GM04504 (cell line): ENCODE measurements at places on chromosomes 12 and 14.

- DNase-seq, result no peak
Observed at GRCh38 chr12:103956509-103957027, 9.1 kb upstream of the TDG start.

DNA sequence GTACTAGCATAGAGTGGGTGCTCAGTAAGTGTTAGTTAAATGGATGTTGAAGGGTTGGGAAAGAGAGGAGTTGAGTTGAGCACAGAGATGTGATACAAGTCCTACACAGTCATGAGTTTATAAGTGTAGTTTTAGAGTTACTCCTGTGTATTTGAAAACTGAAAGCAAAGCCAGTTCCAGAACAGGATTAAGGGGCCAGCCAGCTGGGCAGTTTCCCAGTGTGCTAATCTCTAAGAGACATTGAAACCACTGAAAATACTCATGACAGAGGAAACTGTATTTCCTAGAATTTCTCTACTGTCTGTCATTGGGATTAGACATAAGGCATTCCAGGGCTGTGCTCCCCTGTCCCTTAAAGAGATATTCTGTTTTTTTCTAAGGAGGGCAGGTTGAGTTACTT lies 101.0 kb downstream of the DERA start:
- no peak for DNase-seq

DNA sequence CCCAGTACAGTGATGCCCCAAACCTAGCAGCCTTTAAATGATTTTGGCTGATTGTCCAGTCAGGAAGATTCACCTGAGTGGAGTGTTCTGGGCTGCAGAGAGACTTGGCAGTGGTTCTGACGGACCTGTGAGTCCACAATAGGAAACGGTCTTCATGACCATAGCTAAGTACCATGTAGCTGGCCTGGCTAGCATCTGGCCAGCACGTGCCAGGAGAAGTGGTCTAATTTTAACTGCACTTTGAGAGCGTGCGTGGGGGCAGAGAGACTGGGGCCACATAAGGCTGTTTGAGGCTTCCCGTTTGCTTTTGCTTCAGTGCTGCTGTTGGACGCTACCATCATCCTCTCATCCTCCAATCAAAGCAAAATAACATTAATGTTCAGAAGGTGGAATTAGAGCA lies 54.7 kb downstream of the PPM1A start:
- DNase-seq, result no peak

- no peak for DNase-seq
Observed at GRCh38 chr12:42967850-42968249, 378.3 kb upstream of the PRICKLE1 start.

DNA sequence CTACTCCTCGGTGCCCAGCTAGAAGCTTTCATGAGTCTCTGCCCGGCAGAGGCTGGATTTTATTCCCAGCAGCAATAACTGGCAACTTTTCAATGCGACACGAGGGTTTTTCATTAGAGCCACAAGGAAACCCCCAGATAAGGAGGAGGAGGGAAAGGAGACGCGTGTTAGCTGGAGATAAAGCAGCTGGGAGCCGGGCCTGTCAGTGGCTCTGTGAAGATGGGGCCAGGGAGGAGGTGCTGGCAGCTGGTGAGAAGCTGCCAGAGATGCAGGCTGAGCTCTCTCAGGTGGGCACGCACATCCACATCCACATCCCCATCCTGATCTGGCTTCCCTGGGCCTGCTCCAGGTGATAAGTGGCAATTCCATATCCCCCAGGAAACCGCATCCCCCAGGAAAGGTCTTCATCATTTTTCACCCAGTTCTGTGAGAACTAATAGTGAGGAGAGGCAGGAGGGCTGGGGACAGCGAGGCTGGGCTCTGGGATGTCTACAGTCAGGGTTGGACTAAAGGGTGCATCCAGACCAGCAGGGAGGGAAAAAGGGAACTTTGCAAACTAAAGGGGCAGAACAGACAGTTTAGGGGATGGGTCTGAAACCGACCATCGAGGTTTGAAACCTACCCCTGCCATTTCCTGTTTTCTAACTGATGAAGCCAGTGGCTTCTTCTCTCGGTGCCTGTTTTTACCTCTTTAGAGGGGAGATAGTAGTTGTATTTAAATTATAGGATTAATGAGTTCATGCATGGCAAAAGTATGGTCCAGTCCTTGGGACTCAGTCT lies 413.2 kb downstream of the DPF3 start:
- no peak for DNase-seq

DNA sequence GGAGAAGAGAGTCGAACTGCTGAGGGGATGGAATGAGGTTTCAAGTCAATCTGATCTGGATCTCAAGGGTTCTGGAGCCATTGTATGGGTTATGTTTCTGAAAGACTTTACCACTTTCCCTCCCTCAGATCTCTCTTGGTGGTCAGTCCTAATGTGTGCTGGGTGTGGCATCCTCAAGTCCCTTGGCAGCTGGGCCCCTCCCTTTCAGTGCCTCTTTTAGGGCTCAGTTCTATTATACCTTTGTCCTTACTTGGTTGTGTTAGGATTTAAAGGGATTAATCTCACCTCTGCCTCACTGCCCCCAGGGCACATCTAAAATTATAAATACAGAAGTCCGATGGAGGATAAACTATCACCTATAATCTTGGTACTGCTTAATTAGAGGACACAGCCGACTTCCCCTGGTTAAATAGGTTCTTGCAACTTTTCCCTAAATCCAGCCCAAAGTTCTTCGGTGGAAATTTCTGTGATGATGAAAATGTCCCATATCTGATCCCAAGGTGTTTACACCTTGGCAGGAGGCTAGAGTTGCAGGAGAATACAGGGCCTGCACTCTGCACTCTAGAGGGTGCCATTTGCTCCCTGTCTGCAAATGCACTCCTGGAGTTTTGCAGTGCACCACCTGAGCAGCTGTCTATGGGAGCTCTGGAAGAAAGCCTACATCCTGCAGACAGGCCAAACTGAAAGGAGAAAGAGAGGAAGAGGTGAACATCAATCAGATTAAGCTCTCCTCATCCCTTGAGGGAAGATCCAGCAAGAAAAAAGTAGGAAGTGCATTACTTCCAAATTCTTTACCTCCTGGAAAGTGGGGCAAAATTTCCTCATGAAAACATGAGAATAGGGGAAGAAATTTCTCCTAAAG lies 106.8 kb downstream of the NUAK1 start:
- no peak for DNase-seq

DNA sequence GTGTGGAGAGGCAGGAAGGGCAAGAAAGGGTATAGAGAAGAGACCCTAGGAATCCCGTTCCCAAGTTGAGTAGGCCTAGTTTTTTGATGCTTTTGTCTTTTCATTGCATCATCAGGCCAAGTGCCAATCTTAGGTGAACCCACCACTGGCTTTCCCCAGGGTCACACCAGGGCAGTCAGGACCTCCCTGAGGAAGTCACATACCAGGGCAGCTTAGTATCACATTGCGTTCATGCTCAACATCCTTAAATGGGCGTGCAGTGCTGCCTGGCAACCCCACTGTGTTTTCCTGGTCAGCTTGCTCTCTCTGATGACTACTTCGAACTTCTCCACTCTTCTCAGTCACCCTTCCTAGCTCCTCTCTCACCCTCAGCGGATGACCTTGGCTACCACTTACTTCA lies 9.0 kb downstream of the ASIC1 start:
- peak; percentile 78 for DNase-seq

DNA sequence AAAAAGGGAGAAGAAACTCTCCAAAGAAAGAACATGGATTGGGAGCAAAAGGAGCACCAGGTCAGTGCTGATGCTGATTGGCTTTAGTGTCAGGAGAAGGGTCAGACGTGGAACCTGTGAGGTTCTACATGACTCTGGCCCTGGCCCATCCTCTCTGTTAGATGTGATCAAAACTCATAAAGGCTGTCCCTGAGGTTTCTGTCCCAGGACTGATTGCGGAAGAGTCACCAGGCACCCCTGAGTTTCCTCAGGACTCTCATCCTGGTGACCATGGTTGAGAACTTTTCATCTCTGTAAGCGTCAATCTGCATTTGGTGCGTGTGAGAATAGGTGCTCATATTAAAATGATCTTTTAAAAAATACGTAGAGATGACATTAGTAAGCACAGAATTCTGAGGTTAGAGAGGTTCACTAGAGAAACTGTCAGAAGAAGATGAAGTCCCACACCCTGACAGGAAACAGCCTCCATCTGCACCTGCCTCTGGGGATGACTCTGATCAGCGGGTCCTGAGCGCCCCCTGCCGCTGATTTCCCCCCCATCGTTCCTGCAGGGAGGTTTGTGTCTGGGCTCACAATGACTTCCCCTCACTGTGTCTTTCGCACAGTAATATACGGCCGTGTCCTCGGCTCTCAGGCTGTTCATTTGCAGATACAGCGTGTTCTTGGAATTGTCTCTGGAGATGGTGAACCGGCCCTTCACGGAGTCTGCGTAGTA lies 741.8 kb downstream of the TMEM121 start:
- DNase-seq, result no peak

GRCh38 chr12:30996255-30996654 lies 69.7 kb downstream of the TSPAN11 start:
- no peak for DNase-seq

GRCh38 chr12:10214136-10214894 lies 1.6 kb downstream of the GABARAPL1 start:
- no peak for DNase-seq

GRCh38 chr12:52059582-52060497 lies 8.6 kb downstream of the NR4A1 start:
- DNase-seq, result no peak

GRCh38 chr12:118103201-118103600 lies 610 bp downstream of the VSIG10 start:
- DNase-seq, result no peak

DNA sequence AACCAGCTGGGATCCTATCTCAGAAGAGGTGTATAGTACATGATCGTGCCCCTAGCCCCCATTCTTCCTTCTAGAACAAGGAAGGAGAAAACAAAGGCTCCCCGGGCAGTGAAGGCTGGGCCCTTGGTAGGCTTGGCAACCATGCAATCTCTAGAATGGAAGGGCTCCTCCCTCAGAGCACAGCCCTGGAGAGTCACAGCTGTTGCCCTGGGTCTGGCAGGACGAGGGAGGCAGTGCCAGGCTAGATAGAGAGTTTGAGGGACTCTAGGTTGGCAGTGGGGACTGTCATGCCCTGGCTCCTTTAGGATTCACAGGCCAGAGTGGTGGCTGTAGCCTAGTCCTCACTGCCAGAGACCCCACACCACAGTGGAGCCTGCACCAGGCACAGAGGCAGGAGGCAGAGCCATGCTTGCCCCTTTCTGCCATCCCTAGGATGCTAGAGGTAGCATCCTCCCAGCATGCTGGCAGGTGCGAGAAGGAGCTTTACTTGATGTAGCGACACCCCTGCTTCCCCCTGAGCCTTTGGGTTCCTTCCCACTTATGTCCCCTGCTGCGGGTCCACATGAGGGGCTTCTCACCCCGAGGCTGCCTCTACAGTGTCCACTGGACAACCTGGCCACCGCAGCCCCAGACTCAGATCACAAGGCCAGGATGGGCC lies 33.4 kb upstream of the CIPC start:
- no peak for DNase-seq

- peak; percentile 63 for DNase-seq
Observed at GRCh38 chr14:32648434-32648833, 290.2 kb upstream of the NPAS3 start.

- no peak for DNase-seq
Observed at GRCh38 chr12:28456934-28457710, 266.9 kb downstream of the CCDC91 start.
